IMR-90 (cell line): ENCODE measurements at places on chromosomes 11 and 22. TPM values are rescaled to one million over a fixed set of nuclear protein-coding genes. Genes with fewer than 3 reads are reported as not detected.
A peak's percentile ranks its signal among the peaks of the same experiment; 100 is the strongest.

DNA sequence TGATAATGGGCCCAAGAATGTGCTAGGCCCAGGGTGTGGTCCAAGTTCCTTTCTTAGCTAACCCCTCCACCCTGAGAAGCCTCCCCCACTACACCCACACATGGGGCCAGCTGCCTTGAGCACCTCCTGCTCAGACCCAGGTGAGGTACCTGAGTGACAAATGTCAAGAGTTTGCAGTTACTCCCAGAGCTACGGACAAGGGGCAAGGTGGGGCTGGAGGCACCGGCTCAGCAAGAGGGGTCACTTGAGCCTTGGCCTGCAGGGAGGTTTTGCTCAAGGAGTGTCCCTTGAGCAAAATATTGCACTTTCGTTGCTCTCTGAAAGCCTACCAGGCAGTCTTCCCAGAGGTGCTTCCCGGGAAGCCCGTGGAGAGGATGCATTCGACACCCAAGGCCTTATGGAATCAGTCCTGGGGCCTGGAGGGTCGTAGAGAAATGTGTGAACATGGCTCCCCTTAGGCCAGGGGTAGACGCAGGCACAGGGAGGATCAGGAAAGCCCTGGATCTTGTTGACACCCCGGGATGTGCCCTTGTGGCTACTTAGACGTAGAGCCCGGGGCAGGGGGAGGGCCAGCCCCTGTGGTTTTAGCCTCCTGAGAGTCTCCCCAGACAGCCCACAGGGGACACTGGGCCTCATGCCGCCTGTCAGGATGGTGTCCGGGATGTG, 114.2 kb downstream of the KCNQ1 start:
- no peaks in the 10 kb centered on the region for H3K36me3 ChIP-seq
- H3K27me3 ChIP-seq: peaks cover 39% of the 10 kb centered on the region
- no peak for DNase-seq
- H3K4me3 ChIP-seq: no peak overlapping the region

DNA sequence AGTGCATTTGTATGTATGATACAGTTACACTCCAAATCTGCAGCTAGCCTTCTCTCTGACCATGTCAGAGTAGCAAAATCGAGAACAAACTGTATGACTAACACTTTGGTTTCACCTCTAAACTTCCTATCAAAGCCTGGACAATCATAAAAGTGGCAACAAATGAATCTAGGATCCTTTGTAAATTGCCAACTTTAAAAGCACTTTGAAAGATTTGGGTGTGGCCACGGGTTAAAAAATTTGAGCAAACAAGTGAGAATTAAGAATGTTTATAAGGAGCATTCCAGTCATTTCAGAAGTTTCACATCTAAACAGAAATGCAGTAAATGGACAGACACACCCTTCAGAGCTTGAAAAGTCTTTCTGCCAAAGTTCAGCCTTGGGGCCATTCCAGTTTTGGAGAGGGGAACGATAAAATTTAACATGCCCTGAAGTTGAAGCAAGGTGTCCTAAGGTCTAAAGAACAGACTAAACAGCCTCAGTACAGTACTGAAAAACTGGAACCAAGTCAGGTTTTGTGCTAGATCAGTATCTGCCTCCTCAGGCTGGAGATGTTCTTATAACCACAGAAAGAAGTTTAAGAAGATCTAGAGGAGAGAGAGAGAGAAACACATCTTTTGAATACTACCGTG, 181.9 kb upstream of the BDNF start:
- peak; percentile 28 for DNase-seq
- no peaks in the 10 kb centered on the region for H3K27me3 ChIP-seq
- no peaks in the 10 kb centered on the region for H3K36me3 ChIP-seq

DNA sequence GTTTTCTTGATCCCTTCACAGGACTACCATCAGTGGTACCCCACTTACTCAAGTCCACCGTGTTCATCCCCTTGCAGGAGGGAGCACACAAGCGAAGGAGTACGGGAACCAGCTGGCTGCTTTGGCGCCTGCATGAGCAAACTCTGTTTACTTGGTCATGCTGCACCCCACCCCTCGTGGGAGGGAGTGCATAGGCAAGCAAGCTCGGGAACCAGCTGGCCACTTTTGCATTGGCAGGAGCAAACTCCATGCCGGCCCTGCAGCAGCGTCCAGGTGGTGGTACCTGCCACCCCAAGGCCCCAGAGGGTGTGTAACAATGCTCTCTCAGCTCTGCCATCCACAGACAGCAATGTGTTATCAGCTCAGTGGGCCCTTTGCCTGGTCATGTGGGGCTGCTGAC, 737.8 kb downstream of the FAM181B start:
- H3K27me3 ChIP-seq: no peaks in the 10 kb centered on the region
- no peaks in the 10 kb centered on the region for H3K36me3 ChIP-seq
- DNase-seq: no peak
- no peaks in the 10 kb centered on the region for H3K4me1 ChIP-seq

DNA sequence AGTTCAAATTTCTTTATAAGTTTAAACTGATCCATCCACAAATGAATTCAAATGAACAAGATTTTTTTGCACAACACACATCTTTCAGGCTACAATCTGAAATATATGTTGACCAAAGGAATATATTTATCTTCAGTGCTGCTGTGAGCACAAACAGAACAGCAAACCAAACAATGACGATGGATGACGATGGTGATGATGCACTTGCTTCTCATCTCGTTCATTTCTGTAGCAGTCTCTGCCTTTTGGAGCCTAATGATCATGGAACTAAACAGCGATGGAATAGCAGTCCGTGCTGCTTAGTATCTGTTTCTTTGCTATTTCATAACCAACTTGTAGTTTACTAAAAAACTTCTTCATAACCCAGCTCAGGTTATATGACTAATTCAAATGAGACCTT, 220.7 kb upstream of the BLID start:
- H3K4me3 ChIP-seq: no peak overlapping the region
- H3K4me1 ChIP-seq: peaks cover 28% of the 10 kb centered on the region
- H3K36me3 ChIP-seq: 0 out of 2 replicates have a peak, but pooled peaks cover 2% of the 10 kb centered on the region
- no peak overlapping the region for H3K27ac ChIP-seq
- H3K27me3 ChIP-seq: no peaks in the 10 kb centered on the region

- DNase-seq: no peak
- peaks cover 30% of the 10 kb centered on the region for H3K27me3 ChIP-seq
Observed at GRCh38 chr11:2235588-2236326, 34.6 kb downstream of the ASCL2 start.

- H3K27ac ChIP-seq: no peak overlapping the region
- no peak for DNase-seq
- no peaks in the 10 kb centered on the region for H3K4me1 ChIP-seq
- H3K4me3 ChIP-seq: no peak overlapping the region
Observed at GRCh38 chr22:47221840-47222615, 459.6 kb downstream of the TBC1D22A start.

DNA sequence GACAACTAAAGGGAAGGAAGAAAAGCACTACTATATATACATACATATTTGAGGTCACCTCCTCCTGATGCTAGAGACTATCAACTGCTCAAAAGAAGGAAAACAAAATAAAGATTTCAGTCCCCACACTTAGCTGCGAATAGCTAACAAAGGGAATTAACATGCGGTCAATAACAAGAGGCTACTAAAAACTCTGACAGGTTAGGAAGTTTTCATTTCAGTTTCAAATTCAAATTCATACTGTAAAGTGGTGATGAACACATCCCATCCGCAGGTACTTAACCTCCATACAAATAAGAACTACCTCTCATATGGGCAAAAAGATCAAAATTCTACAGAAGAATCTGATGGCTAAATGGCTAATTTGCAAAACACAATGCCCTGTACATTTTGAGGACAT, 2.6 kb downstream of the NAP1L4 start:
- H3K27ac ChIP-seq: no peak overlapping the region
- no peak for DNase-seq
- H3K27me3 ChIP-seq: no peaks in the 10 kb centered on the region

DNA sequence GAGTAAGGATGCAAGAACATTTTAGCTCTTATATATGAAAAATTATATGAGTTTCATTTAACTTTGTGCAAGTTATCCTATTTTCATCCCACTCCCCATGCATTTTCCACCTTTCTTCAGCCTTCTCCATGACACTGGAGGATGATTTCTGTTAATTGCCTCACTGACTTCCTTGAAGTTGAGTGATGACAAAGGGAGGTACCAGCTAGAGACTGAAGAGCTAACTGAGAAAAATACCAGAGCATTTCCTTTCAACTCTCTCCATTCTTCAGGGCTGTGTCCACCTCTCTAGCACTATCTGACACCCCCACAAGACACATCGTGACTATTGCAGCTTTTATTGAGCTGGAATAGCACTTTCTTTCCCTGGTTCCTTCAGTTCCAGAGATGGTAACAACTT, 711.6 kb upstream of the LRRC4C start:
- H3K4me3 ChIP-seq: no peak overlapping the region
- DNase-seq: no peak
- H3K4me1 ChIP-seq: no peaks in the 10 kb centered on the region
- no peak overlapping the region for H3K27ac ChIP-seq
- no peaks in the 10 kb centered on the region for H3K36me3 ChIP-seq

DNA sequence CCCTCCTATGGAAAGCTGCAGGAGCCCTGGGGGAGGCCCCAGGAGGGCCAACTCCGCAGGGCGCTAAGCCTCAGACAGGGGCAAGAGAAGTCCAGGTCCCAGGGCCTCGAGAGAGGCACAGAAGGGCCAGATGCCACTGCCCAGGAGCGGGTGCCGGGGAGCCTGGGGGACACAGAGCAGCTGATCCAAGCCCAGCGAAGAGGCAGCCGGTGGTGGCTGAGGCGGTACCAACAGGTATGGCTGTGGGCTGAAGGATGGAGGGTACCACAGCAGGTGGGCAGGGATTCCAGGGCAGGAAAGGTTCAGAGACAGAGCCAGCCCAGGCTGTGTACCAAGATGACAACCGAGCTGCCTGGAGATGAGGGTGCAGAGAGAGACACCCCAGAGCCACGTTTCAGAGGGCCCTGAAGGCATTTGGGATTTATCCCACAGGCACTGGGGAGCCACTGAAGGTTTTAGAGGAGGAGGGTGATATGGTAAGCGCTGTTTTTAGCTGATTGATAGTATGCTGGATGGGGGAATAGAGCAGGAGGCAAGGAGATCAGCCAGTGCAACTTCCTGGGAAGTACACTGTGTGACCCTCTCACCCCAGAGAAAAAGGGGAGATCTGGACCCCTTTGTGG, 412 bp downstream of the C11orf86 start:
- DNase-seq: no peak
- peaks cover 21% of the 10 kb centered on the region for H3K4me1 ChIP-seq
- no peak overlapping the region for H3K4me3 ChIP-seq
- no peak overlapping the region for H3K27ac ChIP-seq
- H3K36me3 ChIP-seq: no peaks in the 10 kb centered on the region

DNA sequence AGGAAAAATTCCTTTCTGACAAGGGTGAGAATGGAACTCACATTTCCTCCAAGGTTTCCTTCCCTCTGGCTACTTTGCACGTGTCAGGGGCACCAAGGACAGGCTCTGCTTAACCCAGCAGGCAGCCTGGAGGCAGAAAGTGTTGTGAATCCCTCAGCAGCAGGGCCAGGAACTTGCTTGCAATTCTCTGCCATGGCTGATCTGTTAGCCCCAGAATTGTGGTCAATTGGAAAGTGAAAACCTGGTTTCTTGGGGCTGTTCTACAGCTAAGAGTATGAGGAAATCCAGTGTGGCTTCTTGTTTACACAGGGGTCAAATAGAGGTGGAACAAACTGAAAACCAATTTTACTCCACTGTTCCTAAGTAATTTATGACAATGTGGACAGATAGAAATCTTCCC, 38.3 kb upstream of the CEP295 start:
- no peak for DNase-seq
- no peak overlapping the region for H3K4me3 ChIP-seq
- no peak overlapping the region for H3K27ac ChIP-seq
- H3K4me1 ChIP-seq: no peaks in the 10 kb centered on the region

GRCh38 chr22:17726928-17727897, 47.1 kb downstream of the BID start:
- peak overlapping the region; percentile 95 for H3K27ac ChIP-seq
- no peaks in the 10 kb centered on the region for H3K27me3 ChIP-seq
- H3K36me3 ChIP-seq: peaks cover 33% of the 10 kb centered on the region

GRCh38 chr11:1878137-1879031, 13.3 kb downstream of the PRR33 start:
- H3K36me3 ChIP-seq: no peaks in the 10 kb centered on the region
- H3K4me1 ChIP-seq: peaks cover 3% of the 10 kb centered on the region; the same call in 1 of the 2 replicates
- no peak for DNase-seq
- H3K4me3 ChIP-seq: no peak overlapping the region
- H3K27me3 ChIP-seq: peaks cover 4% of the 10 kb centered on the region; the same call in 1 of the 2 replicates

- H3K36me3 ChIP-seq: no peaks in the 10 kb centered on the region
- no peak overlapping the region for H3K4me3 ChIP-seq
- no peak overlapping the region for H3K27ac ChIP-seq
- no peaks in the 10 kb centered on the region for H3K27me3 ChIP-seq
Observed at GRCh38 chr11:44178381-44178780, 82.9 kb downstream of the EXT2 start.

- no peak for DNase-seq
- no peaks in the 10 kb centered on the region for H3K4me1 ChIP-seq
- no peaks in the 10 kb centered on the region for H3K27me3 ChIP-seq
- H3K4me3 ChIP-seq: no peak overlapping the region
- H3K27ac ChIP-seq: no peak overlapping the region
Observed at GRCh38 chr11:124884340-124884739, 13.3 kb downstream of the ROBO4 start.

- H3K36me3 ChIP-seq: no peaks in the 10 kb centered on the region
- H3K4me3 ChIP-seq: no peak overlapping the region
- no peaks in the 10 kb centered on the region for H3K27me3 ChIP-seq
Observed at GRCh38 chr11:105056446-105056845, 11.3 kb upstream of the CARD16 start.

- no peak overlapping the region for H3K4me3 ChIP-seq
- H3K4me1 ChIP-seq: peaks cover 17% of the 10 kb centered on the region
- H3K27me3 ChIP-seq: no peaks in the 10 kb centered on the region
- DNase-seq: no peak
- no peak overlapping the region for H3K27ac ChIP-seq
Observed at GRCh38 chr22:19065298-19065859, 56.8 kb downstream of the DGCR2 start.

SYT9 gene
- not detected in 2 replicates for polyA plus RNA-seq

LRRC56 gene
- 1.3 and 1.7 TPM in 2 replicates for polyA plus RNA-seq

GLYATL1 gene
- polyA plus RNA-seq: 0.40 and 0.58 TPM in 2 replicates

MMP8 gene
- 0.05 and 0.11 TPM in 2 replicates for polyA plus RNA-seq

TMEM25 gene
- 37.1 and 41.7 TPM in 2 replicates for polyA plus RNA-seq

OR51B4 gene
- 0.11 TPM in 1 of 2 replicates, not detected in the other for polyA plus RNA-seq

KCNJ5 gene
- 0.07 TPM in 2 replicates for polyA plus RNA-seq

TENM4 gene
- polyA plus RNA-seq: 7.4 and 7.6 TPM in 2 replicates

CST6 gene
- 3.0 and 4.9 TPM in 2 replicates for polyA plus RNA-seq

PATE4 gene
- polyA plus RNA-seq: not detected in 2 replicates

MAP6 gene
- polyA plus RNA-seq: 3.1 and 3.4 TPM in 2 replicates

SCUBE2 gene
- polyA plus RNA-seq: 0.43 and 0.53 TPM in 2 replicates
